Bladder microvascular endothelial cell (primary cell): ENCODE measurements at places on chromosomes 7 and 10. TPM values are rescaled to one million over a fixed set of nuclear protein-coding genes. Genes with fewer than 3 reads are reported as not detected.

The TMEM213 gene
- total RNA-seq, result not detected in 2 replicates

The CCL24 gene
- not detected in 2 replicates for total RNA-seq

The OR2A1 gene
- not detected in 2 replicates for total RNA-seq

The DNAH11 gene
- total RNA-seq, result 0.31 and 0.65 TPM in 2 replicates

The ABCA13 gene
- under 0.01 TPM in 1 of 2 replicates, not detected in the other for total RNA-seq

The NKX2-3 gene
- total RNA-seq, result under 0.01 TPM in 1 of 2 replicates, not detected in the other

The FANK1 gene
- total RNA-seq, result 1.3 and 2.3 TPM in 2 replicates

The TEX47 gene
- not detected in 2 replicates for total RNA-seq

The NRP1 gene
- total RNA-seq, result 121 and 165 TPM in 2 replicates

The ZNF277 gene
- 34.2 and 35.2 TPM in 2 replicates for total RNA-seq

The CNNM2 gene
- total RNA-seq, result 1.9 and 6.0 TPM in 2 replicates

The NPFFR1 gene
- total RNA-seq, result not detected in 2 replicates

The TMEM236 gene
- 0.32 and 2.1 TPM in 2 replicates for total RNA-seq

The LIPN gene
- total RNA-seq, result not detected in 2 replicates

The CALML3 gene
- total RNA-seq, result not detected in 2 replicates

The TCAF2 gene
- total RNA-seq, result 3.9 and 6.5 TPM in 2 replicates

The HABP2 gene
- under 0.01 TPM in 1 of 2 replicates, not detected in the other for total RNA-seq

The BEND7 gene
- 10.0 and 21.2 TPM in 2 replicates for total RNA-seq

The PCLO gene
- 0.32 and 4.5 TPM in 2 replicates for total RNA-seq

The FAM237B gene
- not detected in 2 replicates for total RNA-seq

The MOGAT3 gene
- not detected in 2 replicates for total RNA-seq

The NPSR1 gene
- not detected in 2 replicates for total RNA-seq

The OGDHL gene
- total RNA-seq, result 0.16 and 0.25 TPM in 2 replicates

The ZNF804B gene
- total RNA-seq, result not detected in 2 replicates

The CACNA2D1 gene
- total RNA-seq, result 12.8 and 24.1 TPM in 2 replicates

The PKD1L1 gene
- 6.3 and 8.7 TPM in 2 replicates for total RNA-seq

The CHAT gene
- total RNA-seq, result not detected in 2 replicates

The CAMK2B gene
- total RNA-seq, result under 0.01 and 0.57 TPM in 2 replicates

The LAMB1 gene
- 419 and 918 TPM in 2 replicates for total RNA-seq

The CDHR1 gene
- total RNA-seq, result under 0.01 and 0.13 TPM in 2 replicates

The BAG3 gene
- total RNA-seq, result 7.9 and 10.3 TPM in 2 replicates

The SEMA4G gene
- total RNA-seq, result 1.8 and 2.8 TPM in 2 replicates

The MNX1 gene
- total RNA-seq, result not detected in 2 replicates

The NPY gene
- not detected in 2 replicates for total RNA-seq

The CALN1 gene
- total RNA-seq, result 0.06 TPM in 1 of 2 replicates, not detected in the other

The COMMD3 gene
- 36.4 and 37.4 TPM in 2 replicates for total RNA-seq

The GPNMB gene
- 0.31 and 0.32 TPM in 2 replicates for total RNA-seq

The SAMD9 gene
- total RNA-seq, result 13.0 and 17.2 TPM in 2 replicates

The GPR37 gene
- total RNA-seq, result 0.16 and 0.38 TPM in 2 replicates
